Right lung (tissue), 10 donors: ENCODE measurements at places on chromosomes 11 and 22. TPM values are rescaled to one million over a fixed set of nuclear protein-coding genes. Genes with fewer than 3 reads are reported as not detected.
A peak's percentile ranks its signal among the peaks of the same experiment; 100 is the strongest.

DNA sequence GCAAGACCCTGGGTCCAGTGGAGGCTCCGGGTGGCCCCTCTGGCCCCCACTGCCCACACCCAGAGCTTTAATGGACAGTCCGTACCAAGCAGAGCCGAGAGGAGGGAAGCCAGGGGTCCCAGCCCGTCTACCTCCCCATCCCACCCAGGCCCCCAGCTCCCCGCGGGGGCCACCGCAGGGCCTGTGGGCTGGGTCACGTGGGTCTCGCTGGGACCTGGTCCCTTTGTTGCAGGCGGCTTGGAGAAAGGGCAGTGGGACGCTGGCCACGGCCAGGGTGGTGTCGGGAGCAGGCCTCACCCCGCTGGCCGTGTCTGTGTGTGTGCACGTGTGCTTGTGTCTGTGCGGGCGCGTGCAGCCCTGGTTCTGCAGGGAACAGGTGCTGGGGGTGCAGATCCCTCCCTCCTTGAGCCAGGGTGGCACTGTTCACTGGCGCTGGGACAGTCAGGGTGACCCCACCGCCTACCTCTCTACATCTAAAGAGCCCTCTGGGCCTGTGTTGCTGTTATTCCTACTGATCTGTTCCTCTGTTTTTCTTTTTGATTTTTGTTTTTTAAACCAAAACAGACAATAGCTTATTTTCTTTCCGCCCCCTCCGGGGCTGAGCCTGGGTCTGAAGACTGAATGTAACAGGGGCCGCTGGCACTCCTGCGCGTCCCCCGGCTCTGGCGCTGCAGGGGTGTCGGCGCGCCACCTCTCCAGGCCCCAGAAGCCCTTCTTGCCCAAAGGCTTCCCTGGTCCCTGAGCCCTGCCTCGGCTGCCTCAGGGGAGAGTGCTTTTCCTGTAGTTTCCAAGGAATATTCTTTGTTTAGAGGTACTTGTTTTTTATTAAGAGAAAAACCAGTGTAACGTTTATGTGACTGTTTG is 20.1 kb upstream of the TMEM191C start:
- DNase-seq, result no peak

- DNase-seq, result no peak
Measured at GRCh38 chr22:35353318-35353717, 27.6 kb upstream of the HMOX1 start.

GRCh38 chr22:17612057-17612456 is 16.5 kb downstream of the ATP6V1E1 start:
- no peak for DNase-seq

- DNase-seq, result no peak
Measured at GRCh38 chr11:1565904-1566247, 6.2 kb downstream of the DUSP8 start.

GRCh38 chr11:86214710-86215109 is 29.8 kb upstream of the EED start:
- DNase-seq, result no peak

DNA sequence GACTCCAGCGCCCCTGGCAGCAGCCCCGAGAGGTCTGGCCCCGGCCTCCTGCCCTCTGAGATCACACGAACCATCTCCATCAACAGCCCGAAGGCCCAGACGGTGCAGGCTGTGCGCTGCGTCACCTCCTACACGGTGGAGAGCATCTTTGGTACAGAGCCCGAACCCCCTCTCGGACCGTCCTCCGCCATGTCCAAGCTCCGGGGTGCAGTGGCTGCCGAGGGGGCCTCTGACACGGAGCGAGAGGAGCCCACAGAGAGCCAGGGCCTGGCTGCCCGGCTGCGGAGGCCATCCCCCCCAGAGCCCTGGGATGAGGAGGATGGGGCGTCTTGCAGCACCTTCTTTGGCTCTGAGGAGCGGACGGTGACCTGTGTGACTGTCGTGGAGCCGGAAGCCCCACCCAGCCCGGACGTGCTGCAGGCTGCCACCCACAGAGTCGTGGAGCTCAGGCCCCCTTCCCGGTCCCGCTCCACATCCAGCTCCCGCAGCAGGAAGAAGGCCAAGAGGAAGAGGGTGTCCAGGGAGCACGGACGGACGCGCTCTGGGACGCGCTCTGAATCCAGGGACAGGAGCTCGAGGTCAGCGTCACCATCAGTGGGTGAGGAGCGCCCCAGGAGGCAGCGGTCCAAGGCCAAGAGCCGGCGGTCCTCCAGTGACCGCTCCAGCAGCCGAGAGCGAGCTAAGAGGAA is 7.6 kb downstream of the IRF7 start:
- DNase-seq, result no peak

DNA sequence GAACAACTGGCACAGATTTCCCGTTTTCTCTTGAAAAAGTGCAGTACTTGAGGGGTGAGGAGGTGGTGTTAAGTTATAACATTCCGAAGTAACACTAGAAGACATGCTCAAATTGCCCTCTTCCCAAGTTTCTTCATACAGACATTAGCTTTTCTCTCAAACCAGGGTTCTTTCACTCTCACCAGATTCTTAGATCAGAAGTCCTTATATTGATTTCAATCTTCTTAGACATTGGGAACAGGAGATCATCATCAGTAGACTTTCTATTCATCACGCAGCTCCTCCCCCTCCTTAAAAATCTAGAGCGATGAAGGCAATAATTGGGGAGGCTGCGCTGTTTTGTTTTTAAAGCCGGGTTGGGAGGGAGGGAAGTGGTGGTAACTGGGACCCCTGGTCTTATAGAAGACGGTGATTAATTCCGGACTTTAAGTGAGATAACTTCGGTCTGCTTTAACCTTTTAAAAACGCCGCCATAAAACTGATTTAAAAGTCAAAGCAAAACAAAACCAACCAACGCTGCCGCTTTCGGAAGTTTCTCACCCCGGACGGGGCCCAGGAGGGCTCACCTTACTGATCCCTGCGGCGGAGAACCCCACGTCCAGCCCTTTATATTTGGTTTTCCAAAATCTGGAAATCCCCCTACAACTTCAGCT is 665 bp downstream of the USP28 start:
- peak; percentile 41 for DNase-seq

- DNase-seq, result no peak
Measured at GRCh38 chr11:26323837-26324236, 8.1 kb upstream of the ANO3 start.

GRCh38 chr11:69217276-69218105 is 61.8 kb downstream of the SMIM38 start:
- DNase-seq, result no peak

- DNase-seq, result peak; percentile 88
Measured at GRCh38 chr11:69700278-69701140, 3.3 kb downstream of the FGF19 start.

- DNase-seq, result no peak
Measured at GRCh38 chr11:116581349-116581748, 191.4 kb downstream of the BUD13 start.

- no peak for DNase-seq
Measured at GRCh38 chr11:30424321-30424720, 101.4 kb downstream of the ARL14EP start.

DNA sequence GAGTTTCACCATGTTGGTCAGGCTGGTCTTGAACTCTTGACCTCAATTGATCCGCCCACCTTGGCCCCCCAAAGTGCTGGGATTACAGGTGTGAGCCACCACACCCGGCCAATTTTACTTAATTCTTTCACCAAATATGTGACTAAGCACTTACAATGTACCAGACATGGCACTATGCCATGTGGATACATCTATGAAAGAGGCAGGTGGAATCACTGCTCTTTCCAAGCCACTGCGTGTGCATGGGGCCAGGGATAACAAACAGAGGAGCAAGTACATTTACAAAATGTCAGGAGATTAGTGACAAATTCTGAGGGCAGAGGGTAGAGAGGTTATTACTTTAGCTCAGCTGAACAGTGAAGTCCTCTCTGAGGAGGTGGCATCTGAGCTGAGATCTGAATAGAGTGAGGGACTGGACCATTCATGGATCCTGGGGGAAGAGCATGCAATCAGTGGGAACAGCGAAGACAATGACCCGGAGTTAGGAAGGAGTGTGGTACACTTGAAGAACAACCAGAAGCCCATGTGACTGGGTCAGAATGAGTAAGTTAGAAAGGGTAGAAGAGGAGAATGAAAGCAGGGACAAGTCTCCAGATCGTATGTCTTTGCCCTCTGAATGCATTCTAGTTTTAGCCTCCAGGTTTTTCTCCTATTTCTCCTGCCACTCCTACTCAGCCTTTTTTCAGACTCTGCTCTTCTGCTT is 38.3 kb upstream of the GRAMD1B start:
- DNase-seq, result no peak

DNA sequence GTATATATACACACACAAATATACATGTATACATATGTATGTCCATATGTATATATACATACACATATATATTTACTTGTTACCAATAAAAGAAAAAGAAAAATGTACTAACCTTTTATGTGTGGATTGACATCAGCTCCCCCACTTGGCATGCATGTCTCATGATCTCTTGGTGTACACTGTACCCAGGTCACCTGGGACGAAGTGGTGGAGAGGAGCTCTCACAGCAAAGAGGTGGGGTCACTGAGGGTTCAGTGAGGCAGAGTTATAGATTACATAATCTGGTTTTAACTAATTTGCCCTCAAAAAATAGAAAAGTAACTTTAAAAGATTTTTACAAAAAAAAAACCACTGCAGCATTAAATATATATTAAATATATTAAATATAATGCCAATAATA is 15.5 kb upstream of the USP47 start:
- DNase-seq, result no peak

DNA sequence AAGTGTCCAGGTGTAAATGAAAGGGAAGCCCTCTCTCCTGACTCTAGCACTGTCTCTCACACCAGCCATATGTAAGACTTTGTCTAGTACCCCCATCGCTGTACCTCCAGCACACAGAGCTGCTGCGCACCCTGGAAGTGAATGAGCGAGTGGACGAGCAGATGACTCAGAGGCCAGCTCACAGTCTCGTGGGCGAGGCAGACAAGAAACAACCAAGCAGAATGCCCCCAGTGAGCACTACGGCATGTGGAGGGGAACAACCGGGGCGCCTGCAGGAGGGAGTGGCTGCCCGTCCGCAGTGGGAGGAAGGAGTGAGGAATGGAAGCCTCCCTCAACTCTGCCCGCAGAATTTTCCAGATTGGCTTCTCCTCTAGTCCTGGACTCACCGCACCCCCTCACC is 46.4 kb downstream of the MCM5 start:
- no peak for DNase-seq

DNA sequence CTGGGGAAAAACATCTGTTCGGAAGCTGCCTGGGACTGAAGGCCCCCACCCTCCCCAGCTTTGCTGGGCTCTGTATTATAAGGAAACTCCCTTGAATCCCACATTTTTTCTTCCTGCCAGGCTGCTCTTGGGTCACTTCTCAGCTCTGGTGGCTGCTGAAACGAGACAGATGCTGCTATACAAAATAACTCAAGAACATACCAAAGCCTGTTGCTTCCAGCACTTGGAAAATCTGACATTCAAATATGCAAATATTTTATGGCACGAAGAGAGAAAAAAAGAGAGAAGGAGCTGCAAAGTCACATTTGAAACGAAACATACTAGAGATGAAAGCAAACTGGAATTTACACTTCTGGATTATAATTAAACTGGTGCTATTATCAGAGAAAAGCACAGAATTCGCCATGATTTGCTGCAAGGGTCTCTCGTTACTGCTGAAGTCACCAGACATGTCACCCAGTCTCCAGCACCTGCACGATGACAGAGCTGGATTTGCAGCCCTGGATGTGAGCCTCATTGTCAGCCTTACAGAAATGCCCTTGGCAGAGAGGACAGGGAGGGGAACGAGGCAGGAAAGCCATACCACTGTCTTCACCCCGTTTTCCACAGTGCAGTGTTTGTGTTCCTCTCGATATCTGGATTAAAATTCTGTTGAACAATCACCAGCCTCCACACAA is 47.9 kb upstream of the IGSF9B start:
- DNase-seq, result peak; percentile 81

- peak; percentile 58 for DNase-seq
Measured at GRCh38 chr11:12185914-12186313, 75.5 kb downstream of the MICAL2 start.

- no peak for DNase-seq
Measured at GRCh38 chr22:38781033-38781432, 12.9 kb downstream of the DNAL4 start.

DNA sequence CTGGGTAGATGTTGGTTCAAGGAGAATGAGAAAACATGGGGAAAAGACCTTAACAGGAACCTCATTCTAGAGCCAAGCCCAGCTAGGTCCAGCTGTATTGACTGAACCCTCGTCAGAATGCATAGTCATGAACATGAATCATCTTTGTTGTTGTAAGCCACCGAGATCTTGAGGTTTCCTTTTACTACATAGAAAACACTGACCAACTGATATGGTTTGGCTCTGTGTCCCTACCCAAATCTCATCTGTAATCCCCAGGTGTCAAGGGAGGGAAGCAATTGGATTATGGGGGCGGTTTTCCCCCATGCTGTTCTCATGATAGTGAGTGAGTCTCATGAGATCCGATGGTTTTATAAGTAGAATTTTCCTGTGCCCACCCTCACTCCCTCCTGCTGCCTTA is 19.4 kb upstream of the PHOX2A start:
- no peak for DNase-seq

DNA sequence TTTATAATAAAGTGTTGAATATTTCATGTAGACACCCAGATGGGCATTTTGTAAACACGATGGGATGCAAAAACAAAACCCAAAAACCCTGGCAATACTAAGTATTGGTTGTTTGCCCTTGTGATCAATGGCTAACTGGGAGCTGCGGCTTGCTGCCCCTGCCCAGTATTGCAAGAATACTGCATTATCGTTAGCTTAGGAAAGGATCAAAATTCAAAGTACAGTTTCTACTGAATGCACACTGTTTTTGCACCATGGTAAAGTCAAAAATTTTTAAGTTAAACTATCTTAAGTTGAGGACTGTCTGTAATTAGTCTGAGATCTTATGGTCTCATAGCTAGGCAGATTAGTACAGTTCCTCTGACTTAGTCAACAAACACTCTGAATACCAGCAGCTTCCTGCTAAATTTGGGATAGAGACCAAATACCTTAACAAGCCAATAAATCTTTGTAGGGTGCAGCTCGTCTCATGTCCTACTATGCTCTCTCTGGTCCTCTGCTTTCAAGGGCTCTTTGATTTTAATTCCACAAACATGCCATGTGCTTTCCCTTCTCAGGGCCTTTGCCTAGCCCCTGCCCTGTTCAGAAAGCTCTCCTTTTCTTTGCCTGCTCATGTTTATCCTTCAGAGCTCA is 4.0 kb downstream of the CCDC90B start:
- no peak for DNase-seq

The OR52H1 gene
- polyA plus RNA-seq, result 0.17 TPM

The FZD4 gene
- 21.0 TPM for polyA plus RNA-seq

The UPK3A gene
- not detected for polyA plus RNA-seq

The FAT3 gene
- 57.4 TPM for polyA plus RNA-seq

The PIK3C2A gene
- polyA plus RNA-seq, result 58.8 TPM

The SIK2 gene
- polyA plus RNA-seq, result 33.7 TPM

The DDTL gene
- 10.1 TPM for polyA plus RNA-seq

The PGA5 gene
- 0.16 TPM for polyA plus RNA-seq

The SUSD2 gene
- polyA plus RNA-seq, result 9.3 TPM

The GANAB gene
- 288 TPM for polyA plus RNA-seq

The C11orf71 gene
- 10.3 TPM for polyA plus RNA-seq

The OR51E2 gene
- 0.09 TPM for polyA plus RNA-seq
